Hematopoietic multipotent progenitor cell (in vitro differentiated cells): ENCODE measurements at places on chromosomes 2 and 18. TPM values are rescaled to one million over a fixed set of nuclear protein-coding genes. Genes with fewer than 3 reads are reported as not detected.

GALR1 gene
- total RNA-seq, result under 0.01 TPM

MYL1 gene
- total RNA-seq, result not detected

OBSL1 gene
- total RNA-seq, result 114 TPM

CYRIA gene
- 4.0 TPM for total RNA-seq

EGR4 gene
- total RNA-seq, result 0.54 TPM

APLF gene
- total RNA-seq, result 5.4 TPM

PJVK gene
- total RNA-seq, result 0.81 TPM

QPCT gene
- total RNA-seq, result 2.4 TPM

PCGF1 gene
- 16.2 TPM for total RNA-seq

RIOK3 gene
- 28.3 TPM for total RNA-seq

STEAP3 gene
- 13.5 TPM for total RNA-seq

LGALSL gene
- 2.2 TPM for total RNA-seq

ANKRD30BL gene
- total RNA-seq, result not detected

SERPINB12 gene
- total RNA-seq, result not detected

NYAP2 gene
- under 0.01 TPM for total RNA-seq

CCBE1 gene
- under 0.01 TPM for total RNA-seq

HOXD1 gene
- not detected for total RNA-seq

RGPD3 gene
- total RNA-seq, result 0.27 TPM

PLGLB2 gene
- 0.54 TPM for total RNA-seq

TCF23 gene
- total RNA-seq, result not detected

ERBB4 gene
- total RNA-seq, result not detected

CCDC74B gene
- total RNA-seq, result not detected

RNF125 gene
- 8.9 TPM for total RNA-seq

CYBRD1 gene
- total RNA-seq, result 39.6 TPM

TSPYL6 gene
- under 0.01 TPM for total RNA-seq

SPOPL gene
- total RNA-seq, result 10.0 TPM

LINC00305 gene
- not detected for total RNA-seq

CROCC2 gene
- not detected for total RNA-seq

SIX3 gene
- not detected for total RNA-seq

VWA3B gene
- under 0.01 TPM for total RNA-seq

RAB6D gene
- not detected for total RNA-seq

MREG gene
- total RNA-seq, result 6.5 TPM

ADCYAP1 gene
- 0.27 TPM for total RNA-seq

CAVIN2 gene
- total RNA-seq, result 39.0 TPM

C18orf54 gene
- 1.6 TPM for total RNA-seq

CASP10 gene
- 54.1 TPM for total RNA-seq
